ENCODE measurements at places on chromosomes 11 and 22.

- H3K27ac ChIP-seq, result no peak overlapping the region
- H3K27me3 ChIP-seq, result no peaks in the 10 kb centered on the region
- H3K4me1 ChIP-seq, result peaks cover 12% of the 10 kb centered on the region
- DNase-seq, result no peak
- no peaks in the 10 kb centered on the region for H3K36me3 ChIP-seq
- H3K4me3 ChIP-seq, result peak overlapping the region; percentile 90
Measured at GRCh38 chr11:6927030-6927617, 898 bp downstream of the ZNF215 start.

DNA sequence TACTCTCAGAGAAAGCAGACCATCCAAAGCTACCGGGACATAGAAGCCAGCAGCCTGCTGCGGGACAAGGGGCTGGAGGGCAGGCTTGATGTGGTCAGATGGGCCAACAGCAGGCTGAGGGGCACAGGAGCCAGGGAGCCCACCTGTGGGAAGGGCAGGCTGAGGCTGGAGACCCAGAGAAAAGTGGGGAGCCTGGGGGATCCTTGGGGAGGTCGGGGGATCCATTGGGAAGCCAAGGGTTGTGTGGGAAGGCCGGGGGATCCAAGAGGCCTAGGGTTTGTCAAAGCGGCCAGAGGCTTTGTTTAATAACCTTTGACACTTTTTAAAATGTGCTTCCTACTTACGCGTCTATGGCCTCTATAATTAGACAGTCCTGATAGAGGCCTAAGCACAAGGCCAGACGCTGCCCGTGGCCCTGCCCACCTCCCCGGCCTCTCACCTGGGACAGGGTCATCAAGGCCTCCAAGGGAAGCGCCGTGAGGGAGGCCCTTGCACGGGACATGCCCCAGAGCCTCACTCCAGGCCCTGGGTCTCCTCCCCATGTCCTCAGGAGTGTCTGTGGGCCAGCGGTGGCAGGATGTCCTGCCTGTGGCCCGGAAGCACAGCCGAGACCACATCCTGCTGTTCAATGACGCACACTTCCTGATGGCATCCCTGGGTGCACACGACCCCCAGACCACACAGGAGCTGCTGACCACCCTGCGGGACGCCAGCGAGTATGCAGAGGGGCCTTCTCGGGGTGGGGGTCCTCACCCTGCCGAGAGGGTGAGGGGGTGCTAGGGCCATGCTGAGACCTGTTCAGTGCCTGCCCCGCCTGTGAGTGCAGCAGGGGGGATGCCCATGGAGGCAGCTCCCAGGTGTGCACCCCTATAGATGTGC lies 8.6 kb upstream of the GTSE1 start:
- H3K4me1 ChIP-seq, result no peaks in the 10 kb centered on the region
- H3K4me3 ChIP-seq, result no peak overlapping the region
- DNase-seq, result no peak
- H3K36me3 ChIP-seq, result peaks cover 32% of the 10 kb centered on the region
- H3K27ac ChIP-seq, result no peak overlapping the region

DNA sequence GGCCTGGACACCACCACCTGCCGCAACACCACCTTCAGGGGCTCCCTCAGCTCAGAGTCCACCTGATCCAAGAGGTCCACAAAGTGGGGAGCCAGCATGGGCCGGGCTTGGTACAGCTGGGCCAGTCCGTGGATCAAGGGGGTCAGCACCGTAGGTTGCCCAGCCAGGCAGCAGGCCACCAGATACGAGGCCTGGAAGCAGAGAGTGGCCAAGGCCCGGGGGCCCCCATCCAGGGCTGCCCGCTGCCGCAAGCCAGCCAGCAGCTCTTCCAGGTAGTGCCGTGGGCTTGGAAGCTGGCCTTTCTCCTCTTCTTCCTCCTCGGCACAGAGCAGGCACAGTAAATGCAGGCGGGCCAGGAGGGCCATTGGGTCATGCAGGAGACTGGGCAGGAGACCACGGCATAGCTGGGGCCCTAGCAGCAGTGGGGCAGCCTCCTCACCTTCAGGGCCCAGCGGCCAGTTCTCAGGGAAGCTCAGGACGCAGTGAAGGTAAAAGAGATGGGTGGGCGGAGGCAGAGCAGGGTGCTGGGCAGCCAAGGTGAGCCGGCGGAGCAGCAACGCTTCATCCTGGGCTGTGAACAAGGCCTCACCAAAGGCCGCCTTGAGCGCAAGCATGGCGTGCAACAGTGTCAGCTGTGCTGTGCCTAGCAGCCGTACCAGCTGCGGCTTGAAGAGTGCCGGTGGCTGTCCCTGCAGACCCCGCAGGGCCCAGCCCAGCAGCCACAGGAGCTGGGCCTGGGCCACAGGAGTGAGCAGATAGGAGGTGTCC lies 1.7 kb downstream of the AP5B1 start:
- H3K36me3 ChIP-seq, result peaks cover 12% of the 10 kb centered on the region
- peak overlapping the region; percentile 84 for H3K4me3 ChIP-seq
- H3K4me1 ChIP-seq, result peaks cover 10% of the 10 kb centered on the region
- H3K27me3 ChIP-seq, result peaks cover 9% of the 10 kb centered on the region

GRCh38 chr11:85875505-85875904 lies 20.3 kb downstream of the CCDC83 start:
- no peaks in the 10 kb centered on the region for H3K27me3 ChIP-seq
- H3K4me1 ChIP-seq, result no peaks in the 10 kb centered on the region
- H3K4me3 ChIP-seq, result no peak overlapping the region
- no peaks in the 10 kb centered on the region for H3K36me3 ChIP-seq
- no peak for DNase-seq

DNA sequence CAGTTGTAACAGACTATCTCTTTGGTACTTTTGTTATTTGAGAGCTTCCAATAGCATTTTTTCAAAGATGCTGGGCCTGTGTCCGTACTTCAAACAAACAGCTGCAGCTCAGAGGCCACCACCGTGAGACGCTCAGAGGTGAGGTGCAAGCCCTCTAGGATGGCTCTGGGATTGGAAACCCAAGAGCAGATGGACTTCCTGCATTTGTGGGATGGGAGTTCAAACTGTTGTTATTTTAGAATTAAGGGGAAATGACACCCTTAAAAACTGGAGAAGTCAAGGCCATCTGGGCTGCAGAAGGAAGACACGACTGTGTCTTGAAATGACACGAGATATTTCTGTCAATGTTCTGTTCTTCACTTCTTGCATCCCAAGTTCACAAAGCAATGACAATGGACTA lies 9.2 kb upstream of the IL10RA start:
- peaks cover 3% of the 10 kb centered on the region for H3K4me1 ChIP-seq
- H3K36me3 ChIP-seq, result no peaks in the 10 kb centered on the region
- H3K4me3 ChIP-seq, result no peak overlapping the region
- no peak overlapping the region for H3K27ac ChIP-seq
- no peak for DNase-seq

DNA sequence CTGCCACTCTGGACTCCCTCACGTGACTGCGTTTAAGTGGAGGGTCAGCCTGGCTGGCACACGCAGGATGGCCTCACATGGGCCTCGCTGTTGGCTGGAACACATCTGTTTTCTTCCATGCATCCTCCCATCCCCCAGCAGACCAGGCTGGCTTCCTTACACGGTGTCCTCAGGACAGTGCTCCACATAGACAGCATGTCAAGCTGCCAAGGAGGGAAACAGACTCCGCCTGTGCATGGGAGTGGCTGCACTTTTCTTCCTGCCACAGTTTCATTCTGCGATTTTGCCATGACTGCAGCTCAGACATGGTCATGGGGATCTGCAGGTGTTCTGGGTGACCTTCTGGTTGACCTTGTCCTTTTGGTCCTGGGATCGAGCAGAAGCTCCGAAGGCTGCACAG lies 344.2 kb downstream of the SHANK2 start:
- H3K27ac ChIP-seq, result no peak overlapping the region
- DNase-seq, result no peak
- no peaks in the 10 kb centered on the region for H3K36me3 ChIP-seq

GRCh38 chr11:78651136-78651775 lies 76.6 kb upstream of the NARS2 start:
- no peak overlapping the region for H3K4me3 ChIP-seq
- H3K27ac ChIP-seq, result peak overlapping the region; percentile 52
- no peak for DNase-seq
- H3K4me1 ChIP-seq, result peaks cover 12% of the 10 kb centered on the region

DNA sequence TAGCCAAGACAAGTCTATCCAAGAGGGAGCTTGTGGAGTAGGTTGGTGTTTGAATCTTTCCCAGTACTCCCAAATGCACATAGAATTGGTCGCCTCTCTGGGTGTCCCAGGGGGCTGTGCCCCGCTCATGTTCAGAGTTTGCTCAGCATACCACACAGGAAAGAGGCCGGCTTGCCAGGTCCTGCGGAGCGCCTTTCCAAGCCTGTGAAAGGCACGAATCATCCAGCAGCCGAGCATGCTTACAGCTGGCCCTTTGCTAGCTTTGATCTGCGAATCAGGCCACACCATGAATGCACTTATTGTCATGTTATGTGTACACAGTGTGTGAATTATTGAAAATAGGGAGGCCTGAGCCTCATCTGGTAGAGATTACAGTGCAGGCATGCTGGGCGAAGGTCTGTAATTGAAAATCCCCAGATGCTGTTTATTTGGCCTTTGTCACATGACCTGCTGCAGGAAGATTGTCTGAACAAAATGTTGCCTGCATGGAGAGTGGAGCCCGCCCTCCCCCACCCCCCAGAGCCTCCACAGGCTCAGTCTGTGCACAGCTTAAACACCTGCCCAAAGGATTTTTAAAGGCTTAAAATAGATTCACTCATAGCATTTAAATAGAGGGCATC lies 163.3 kb upstream of the RASSF10 start:
- no peaks in the 10 kb centered on the region for H3K27me3 ChIP-seq
- H3K4me3 ChIP-seq, result no peak overlapping the region
- no peak for DNase-seq
- peak overlapping the region; percentile 92 for H3K27ac ChIP-seq

GRCh38 chr11:44917741-44918140 lies 32.9 kb downstream of the TP53I11 start:
- H3K4me1 ChIP-seq, result no peaks in the 10 kb centered on the region
- no peak for DNase-seq
- H3K36me3 ChIP-seq, result no peaks in the 10 kb centered on the region

DNA sequence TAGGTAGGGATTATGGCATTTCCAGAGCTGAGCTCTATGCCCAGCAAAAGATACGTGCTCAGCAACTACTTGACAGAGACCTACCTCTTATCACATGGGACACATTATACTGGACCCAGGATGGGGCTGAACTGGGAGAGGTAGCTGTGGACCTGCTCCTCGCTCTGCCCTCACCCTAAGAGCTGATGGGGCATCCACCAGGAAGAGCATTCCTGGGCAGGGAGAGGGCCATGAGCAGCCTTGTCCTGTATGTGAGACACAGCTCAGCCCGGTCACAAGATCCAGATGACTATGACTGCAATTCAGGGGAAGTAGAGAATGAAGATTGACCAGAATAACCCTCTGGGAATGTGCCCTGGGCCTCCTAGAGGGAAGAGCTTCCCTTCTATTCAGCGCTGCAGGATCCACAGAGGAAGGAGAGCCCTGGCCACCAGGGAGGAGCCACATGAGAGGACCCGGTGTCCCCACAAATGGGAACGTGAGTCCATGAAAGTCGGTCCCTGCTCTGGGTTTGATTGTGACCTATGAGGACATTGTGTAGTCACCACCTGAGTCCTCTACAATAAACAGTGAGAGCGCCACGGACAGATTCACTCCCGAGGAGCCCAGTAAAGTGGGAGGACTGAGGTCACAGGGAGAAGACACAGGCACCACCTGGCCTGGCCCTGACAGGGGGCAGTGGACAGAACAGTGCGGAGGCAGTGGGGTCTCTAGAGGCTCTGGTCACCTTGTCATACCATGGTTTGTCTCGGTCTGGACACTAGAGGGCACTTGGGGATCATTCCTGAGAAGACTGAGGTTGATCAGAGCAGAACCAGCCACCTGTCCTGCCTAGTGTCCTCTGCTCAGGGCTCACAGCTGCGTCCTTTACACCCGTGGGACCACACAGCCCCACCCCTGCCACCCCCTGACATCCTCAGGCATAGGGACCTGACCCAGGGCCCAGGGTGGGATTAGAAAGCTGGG lies 99.5 kb downstream of the ZNF280B start:
- no peak overlapping the region for H3K4me3 ChIP-seq
- no peak for DNase-seq
- peaks cover 88% of the 10 kb centered on the region for H3K27me3 ChIP-seq
- no peak overlapping the region for H3K27ac ChIP-seq
- H3K4me1 ChIP-seq, result no peaks in the 10 kb centered on the region

- DNase-seq, result no peak
- H3K27me3 ChIP-seq, result peaks cover 2% of the 10 kb centered on the region
Measured at GRCh38 chr22:19900707-19901436, 40.7 kb upstream of the COMT start.

DNA sequence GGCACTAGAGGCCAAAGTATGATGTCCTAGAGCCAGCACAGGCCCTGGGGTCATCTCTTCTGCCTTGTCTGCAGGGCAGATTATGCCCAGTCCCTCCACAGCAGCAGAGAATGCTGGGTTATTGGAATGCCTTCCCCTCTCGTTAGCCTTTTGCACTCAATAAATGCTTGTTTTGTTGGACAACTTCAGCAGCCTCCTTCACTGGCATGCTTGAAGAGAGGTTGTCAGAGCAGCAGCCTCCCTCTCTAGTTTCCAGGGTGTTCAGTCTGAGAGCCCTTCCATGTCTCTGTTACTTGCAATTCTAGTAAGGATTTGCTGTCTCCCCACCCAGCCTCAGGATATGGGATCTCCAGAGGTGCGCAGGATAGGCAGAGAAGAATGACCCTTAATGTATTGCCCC lies 82.9 kb downstream of the PKNOX2 start:
- no peaks in the 10 kb centered on the region for H3K36me3 ChIP-seq
- DNase-seq, result no peak
- H3K4me1 ChIP-seq, result peaks cover 15% of the 10 kb centered on the region
- H3K27me3 ChIP-seq, result no peaks in the 10 kb centered on the region
- H3K27ac ChIP-seq, result no peak overlapping the region
- H3K4me3 ChIP-seq, result no peak overlapping the region

DNA sequence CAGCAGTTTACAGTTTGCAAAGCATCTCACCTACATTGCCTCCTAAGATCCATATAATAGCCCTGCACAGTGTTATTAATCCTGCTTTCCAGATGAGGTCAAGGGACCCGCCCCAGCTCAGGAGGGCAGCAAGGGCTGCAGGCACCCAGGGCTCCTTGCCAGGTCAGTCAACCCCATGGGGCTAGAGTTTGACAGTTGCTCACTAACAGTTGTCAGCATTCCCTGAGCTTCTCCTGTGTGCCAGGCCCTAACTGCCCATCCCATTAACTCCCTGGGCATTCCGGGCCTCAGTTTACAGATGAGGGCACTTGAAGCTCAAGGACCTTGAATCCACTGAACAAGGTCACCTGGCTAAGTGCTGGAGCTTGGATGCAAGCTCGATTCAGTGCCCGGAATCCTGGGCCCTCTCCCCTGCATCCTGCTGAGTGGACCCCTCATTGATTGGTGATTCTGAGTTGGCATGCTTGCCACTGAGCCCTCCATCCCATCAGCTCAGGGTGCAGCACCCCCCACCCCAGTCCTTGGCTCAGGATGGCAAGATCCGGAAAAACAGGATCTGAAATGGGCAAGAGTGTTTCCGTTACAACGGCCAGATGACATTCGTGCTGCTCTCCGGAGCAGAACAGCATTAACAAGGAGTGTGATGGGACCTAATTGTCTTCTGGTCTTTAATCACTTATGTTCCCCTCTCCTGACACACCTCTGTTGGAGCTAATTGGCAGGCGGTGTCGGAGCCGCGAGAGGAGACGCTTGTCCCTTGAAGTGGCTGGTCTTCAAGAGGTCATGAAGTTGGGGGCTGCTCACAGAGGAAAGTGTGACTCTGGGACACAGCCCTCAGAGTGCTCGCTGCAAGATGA lies 87.4 kb upstream of the SHISAL1 start:
- H3K4me1 ChIP-seq, result peaks cover 18% of the 10 kb centered on the region
- no peak overlapping the region for H3K27ac ChIP-seq
- H3K36me3 ChIP-seq, result no peaks in the 10 kb centered on the region
- H3K27me3 ChIP-seq, result peaks cover 28% of the 10 kb centered on the region

GRCh38 chr11:65251476-65251875 lies 10.3 kb upstream of the POLA2 start:
- no peak overlapping the region for H3K4me3 ChIP-seq
- no peaks in the 10 kb centered on the region for H3K36me3 ChIP-seq
- H3K27me3 ChIP-seq, result peaks cover 10% of the 10 kb centered on the region
- no peak overlapping the region for H3K27ac ChIP-seq
- DNase-seq, result no peak

Data from mesothelial cell of epicardium (in vitro differentiated cells).